ENCODE measurements at places on chromosomes 7 and 10. TPM values are rescaled to one million over a fixed set of nuclear protein-coding genes. Genes with fewer than 3 reads are reported as not detected.

Gene GOLGA7B
- total RNA-seq, result under 0.01 TPM

Gene PDIA4
- 210 TPM for total RNA-seq

Gene ENKUR
- total RNA-seq, result 0.20 TPM

Gene IL6
- 0.87 TPM for total RNA-seq

Gene CEP55
- total RNA-seq, result 18.7 TPM

Gene NEUROG3
- total RNA-seq, result not detected

DNA sequence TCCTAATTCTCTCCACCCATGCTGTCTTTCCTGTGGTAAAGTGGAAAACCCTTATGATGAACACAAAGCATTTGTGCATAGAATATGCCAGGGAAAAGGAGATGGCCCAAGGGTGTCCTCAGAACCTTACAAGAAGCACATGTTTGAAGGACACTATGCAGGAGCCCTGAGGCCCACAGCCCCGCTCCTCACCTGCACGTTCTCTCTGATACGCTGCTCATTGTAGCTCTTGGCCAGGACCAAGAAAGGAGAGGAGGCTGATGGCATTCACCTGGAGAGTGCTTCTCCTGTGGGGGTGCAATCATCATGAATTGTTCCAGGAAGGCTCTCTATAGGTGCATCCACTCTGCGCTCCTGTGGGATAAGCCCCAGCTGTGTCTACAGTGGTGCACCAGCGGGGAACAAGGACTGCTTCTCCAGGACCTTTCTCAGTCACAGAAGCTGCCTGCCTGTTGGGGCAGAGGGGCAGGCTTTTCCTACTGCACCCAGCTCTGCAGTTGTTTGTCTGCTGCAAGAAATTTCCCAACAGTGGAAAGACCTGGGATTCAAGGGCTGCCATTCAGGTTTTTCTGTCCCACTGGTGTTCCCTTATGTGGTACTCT is 19.9 kb downstream of the AKR1C2 start:
- no peak for DNase-seq

DNA sequence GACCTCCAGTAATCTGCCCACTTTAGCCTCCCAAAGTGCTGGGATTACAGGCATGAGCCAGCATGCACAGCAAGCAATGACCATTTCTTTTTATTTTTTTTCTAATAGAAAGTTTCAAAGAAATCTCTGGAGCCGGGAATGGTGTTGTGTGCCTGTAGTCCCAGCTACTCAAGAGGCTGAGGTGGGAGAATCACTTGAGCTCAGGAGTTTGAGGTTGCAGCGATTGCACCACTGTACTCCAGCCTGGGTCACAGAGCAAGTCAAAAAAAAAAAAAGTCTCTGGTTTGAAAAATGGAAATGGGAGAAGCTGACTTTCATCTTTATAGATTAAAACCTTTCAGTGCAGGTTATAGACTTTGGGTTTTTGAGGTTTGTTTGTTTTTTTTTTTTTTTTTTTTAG is 44.8 kb upstream of the KMT2E start:
- DNase-seq, result no peak

DNA sequence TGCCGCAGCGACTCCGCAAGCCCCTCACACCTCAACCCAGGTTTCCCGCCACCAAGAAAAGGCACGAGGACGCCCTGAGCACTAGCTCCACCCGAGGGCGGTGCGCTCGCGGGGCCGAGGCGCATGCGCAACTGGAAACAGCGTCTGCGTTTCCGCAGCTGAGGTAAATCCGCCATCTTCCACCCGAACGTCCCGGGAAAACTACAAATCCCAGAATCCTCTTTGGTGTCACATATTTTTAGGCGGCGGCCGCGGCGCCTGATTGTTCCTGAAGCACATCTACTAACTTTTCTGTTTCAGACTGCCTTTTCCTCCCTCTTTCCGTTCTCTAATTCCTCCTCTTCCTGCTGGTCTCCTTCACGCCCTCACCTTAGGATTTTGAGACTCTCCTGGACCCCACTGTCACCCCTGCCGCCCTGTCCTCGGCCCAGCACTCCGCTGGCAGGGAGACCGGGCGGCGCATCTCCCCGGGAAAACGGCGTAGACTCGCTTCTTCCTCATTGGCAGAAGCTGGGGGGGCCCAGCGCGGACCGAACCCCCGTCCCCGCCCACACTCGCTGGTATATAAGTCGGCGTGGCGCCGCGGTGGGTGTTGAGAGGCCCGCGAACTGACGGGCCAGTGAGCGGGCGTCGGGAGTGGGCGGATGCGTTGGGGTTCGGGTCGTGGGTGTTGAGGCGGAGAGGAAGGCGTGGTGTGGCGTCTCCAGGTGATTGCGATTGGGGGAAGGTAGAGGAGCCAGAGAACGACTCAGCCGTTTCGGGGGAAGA is at the start of gene ZCWPW1:
ZCWPW1 (minus strand) TSS at position 505 of the 768 bp plus-strand sequence. CDS start 8,054 bp downstream, outside the sequence.
- peak; percentile 98 for DNase-seq

GRCh38 chr10:69318867-69319727 is 40.8 kb downstream of the HK1 start:
- peak; percentile 80 for DNase-seq

DNA sequence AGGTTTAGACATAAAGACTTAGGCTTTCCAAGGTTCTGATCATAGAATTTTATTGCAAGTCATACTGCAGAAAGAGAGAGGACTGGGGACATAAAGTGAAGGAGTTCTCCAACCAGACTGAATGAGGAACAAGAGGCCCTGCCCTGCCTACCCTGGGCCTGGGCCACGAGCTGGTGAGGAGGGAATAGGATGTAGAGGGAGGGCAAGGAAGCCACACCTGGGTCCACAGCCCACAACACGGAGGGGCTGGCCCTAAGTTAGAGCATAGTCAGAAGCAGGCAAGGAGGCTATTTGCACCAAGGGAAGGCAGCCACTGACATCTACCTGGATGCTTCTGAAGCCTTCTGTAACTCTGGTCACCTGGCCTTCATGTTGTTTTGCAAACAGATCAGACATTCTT is 82.2 kb upstream of the CXCL12 start:
- DNase-seq, result no peak

GRCh38 chr7:41174521-41174920 is 528.4 kb downstream of the INHBA start:
- DNase-seq, result no peak
